ENCODE measurements at places on chromosomes 4 and X. TPM values are rescaled to one million over a fixed set of nuclear protein-coding genes. Genes with fewer than 3 reads are reported as not detected.
A peak's percentile ranks its signal among the peaks of the same experiment; 100 is the strongest.

Gene BRS3
- not detected for total RNA-seq

Gene PCGF3
- 31.3 TPM for total RNA-seq

Gene NAP1L2
- total RNA-seq: 8.3 TPM

Gene GYPE
- not detected for total RNA-seq

Gene UPF3B
- total RNA-seq: 7.7 TPM

DNA sequence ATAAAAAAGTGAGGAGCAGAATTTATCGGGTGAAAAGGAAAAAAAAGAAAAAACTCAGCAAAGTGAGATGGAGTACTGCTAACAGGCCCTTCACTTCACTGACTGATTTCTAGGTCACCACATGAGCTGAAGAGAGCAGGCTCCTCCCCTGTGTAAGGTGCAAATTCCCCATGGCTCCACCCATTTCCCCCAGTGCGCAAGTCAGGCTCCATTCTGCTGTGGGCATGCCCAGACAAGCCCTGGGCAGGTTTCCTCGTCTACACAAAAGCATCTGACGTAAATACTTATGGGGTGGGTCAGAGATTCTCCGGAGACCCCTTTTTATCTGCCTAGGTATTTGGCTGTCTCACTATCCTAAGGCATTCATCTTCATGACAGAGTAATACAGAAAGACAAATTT lies 157.9 kb downstream of the MAGEB5 start:
- H3K27ac ChIP-seq: no peak overlapping the region
- no peaks in the 10 kb centered on the region for H3K4me1 ChIP-seq
- no peak overlapping the region for H3K4me3 ChIP-seq
- no peak for DNase-seq

DNA sequence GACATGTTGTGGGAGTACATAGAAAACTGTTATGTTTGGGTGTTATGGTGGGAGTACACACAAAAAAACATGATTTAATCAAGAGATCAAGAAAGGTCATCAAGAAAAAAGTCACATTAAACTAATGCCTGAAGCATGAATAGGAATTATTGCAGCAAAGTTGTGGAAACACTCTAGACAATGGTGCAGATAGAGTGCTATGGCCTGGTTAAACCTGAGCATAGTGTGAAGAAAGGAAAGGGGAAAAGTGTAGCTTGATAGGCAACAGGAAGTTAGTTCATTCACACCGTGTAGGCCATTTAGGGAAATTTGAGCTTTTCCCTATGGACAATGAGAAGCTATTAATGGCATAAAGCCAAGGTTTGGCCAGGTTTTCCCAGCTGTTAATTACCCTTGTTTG lies 162.1 kb upstream of the EMCN start:
- peaks cover 10% of the 10 kb centered on the region for H3K27me3 ChIP-seq
- DNase-seq: no peak
- H3K36me3 ChIP-seq: no peaks in the 10 kb centered on the region
- H3K4me1 ChIP-seq: no peaks in the 10 kb centered on the region

GRCh38 chr4:89157488-89158024 lies 46.2 kb downstream of the TIGD2 start:
- no peak for DNase-seq
- H3K4me1 ChIP-seq: no peaks in the 10 kb centered on the region
- no peaks in the 10 kb centered on the region for H3K36me3 ChIP-seq
- no peak overlapping the region for H3K27ac ChIP-seq
- H3K27me3 ChIP-seq: peaks cover 7% of the 10 kb centered on the region
- H3K4me3 ChIP-seq: no peak overlapping the region

- no peak for DNase-seq
- H3K36me3 ChIP-seq: no peaks in the 10 kb centered on the region
- H3K4me3 ChIP-seq: no peak overlapping the region
- peaks cover 2% of the 10 kb centered on the region for H3K4me1 ChIP-seq
Measured at GRCh38 chr4:155828628-155829027, 37.4 kb downstream of the ASIC5 start.

DNA sequence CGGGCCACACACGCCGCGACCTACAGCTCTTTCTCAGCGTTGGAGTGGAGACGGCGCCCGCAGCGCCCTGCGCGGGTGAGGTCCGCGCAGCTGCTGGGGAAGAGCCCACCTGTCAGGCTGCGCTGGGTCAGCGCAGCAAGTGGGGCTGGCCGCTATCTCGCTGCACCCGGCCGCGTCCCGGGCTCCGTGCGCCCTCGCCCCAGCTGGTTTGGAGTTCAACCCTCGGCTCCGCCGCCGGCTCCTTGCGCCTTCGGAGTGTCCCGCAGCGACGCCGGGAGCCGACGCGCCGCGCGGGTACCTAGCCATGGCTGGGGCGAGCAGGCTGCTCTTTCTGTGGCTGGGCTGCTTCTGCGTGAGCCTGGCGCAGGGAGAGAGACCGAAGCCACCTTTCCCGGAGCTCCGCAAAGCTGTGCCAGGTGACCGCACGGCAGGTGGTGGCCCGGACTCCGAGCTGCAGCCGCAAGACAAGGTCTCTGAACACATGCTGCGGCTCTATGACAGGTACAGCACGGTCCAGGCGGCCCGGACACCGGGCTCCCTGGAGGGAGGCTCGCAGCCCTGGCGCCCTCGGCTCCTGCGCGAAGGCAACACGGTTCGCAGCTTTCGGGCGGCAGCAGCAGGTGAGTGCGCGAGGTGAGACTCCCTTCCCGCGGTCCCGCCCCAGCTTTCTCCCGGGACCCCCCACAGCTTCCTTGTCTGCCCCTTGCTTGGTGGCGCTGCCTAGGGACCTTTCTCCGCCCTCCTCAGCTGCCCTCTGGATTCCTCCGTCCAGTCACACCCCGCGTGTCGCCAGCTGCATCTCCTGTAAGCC lies 678 bp downstream of the BMP3 start:
- no peak overlapping the region for H3K27ac ChIP-seq
- peaks cover 12% of the 10 kb centered on the region for H3K36me3 ChIP-seq
- no peak for DNase-seq
- H3K4me3 ChIP-seq: peak overlapping the region; percentile 80
- peaks cover 80% of the 10 kb centered on the region for H3K27me3 ChIP-seq

DNA sequence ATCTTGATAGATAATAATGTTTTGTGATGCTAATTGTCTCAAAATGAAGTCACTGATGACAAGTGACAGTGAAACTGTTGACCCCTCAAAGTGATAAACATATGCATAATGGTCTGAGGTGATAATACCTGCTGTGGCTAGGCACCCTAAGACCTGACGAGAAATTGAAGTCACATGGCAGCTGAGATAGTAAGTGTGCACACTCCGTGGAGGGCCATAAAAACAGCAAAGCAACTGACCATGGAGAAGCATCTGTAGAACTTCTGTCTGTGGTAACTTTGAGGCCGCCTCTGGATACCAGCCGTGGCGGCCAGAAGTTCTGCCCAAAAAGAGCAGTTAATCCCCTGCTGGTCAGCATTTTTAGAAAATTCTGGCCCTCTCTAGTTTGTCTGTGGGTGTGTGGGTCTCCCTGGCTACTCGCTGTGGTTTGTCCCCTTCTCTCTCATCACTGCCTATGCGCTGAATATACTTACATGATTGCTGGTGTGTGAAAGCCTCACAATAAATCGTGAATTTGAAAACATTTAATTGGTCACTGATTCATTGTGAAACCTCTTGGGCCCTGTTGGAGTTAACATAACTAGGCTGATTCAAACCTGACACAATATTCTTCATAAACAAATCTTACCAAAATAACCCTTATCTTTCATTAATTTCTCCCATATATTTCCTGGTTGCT lies 50.6 kb downstream of the CCDC149 start:
- H3K4me3 ChIP-seq: no peak overlapping the region
- DNase-seq: no peak
- H3K36me3 ChIP-seq: no peaks in the 10 kb centered on the region
- no peaks in the 10 kb centered on the region for H3K27me3 ChIP-seq
- H3K4me1 ChIP-seq: no peaks in the 10 kb centered on the region

DNA sequence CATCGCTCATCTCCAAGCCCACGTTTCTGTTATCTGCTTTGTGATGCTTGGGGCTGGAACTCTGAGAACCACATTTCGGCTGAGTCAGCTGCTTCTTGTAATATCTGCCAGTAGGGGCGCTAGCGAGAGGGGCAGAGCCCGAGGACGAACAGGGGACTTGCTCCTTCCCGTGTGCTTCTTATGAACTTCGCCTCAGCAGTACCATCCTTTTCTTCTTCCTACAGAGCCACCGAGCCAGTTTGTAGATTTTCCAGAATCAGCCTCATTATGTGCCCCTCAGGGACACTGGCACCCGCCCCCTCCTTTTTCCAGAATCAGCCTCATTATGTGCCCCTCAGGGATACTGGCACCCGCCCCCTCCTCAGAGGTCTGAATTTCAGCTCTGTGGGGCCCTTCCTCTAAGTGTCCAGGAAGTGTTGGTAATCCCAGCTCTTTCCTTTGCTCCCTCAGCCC lies 441.7 kb upstream of the RASGEF1B start:
- no peak overlapping the region for H3K4me3 ChIP-seq
- peak; percentile 9 for DNase-seq
- H3K36me3 ChIP-seq: peaks cover 2% of the 10 kb centered on the region
- H3K27ac ChIP-seq: no peak overlapping the region
- peaks cover 19% of the 10 kb centered on the region for H3K27me3 ChIP-seq

GRCh38 chr4:168843635-168844034 lies 166.4 kb downstream of the CBR4 start:
- no peak for DNase-seq
- H3K27ac ChIP-seq: no peak overlapping the region
- no peak overlapping the region for H3K4me3 ChIP-seq
- no peaks in the 10 kb centered on the region for H3K36me3 ChIP-seq
- H3K27me3 ChIP-seq: peaks cover 45% of the 10 kb centered on the region

DNA sequence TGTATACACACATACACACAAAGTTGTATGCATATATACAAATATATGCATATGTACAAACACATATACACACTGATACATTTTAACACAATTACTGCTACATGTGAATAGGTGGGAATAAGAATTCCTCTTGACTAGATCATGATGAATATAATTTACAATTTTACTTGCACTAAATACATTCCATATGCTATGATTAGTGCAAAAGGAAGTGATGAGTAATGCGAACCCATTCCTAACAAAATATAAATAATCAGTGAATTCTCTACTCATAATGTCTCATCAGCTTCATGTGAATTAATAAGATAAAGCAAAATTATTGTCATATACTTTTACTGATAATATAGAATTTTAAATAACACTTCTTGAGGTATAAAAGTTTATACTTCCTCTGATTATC lies 1077.3 kb upstream of the PCDH10 start:
- no peaks in the 10 kb centered on the region for H3K27me3 ChIP-seq
- no peak overlapping the region for H3K4me3 ChIP-seq
- no peaks in the 10 kb centered on the region for H3K4me1 ChIP-seq
- DNase-seq: no peak
- no peaks in the 10 kb centered on the region for H3K36me3 ChIP-seq

- H3K27me3 ChIP-seq: peaks cover 34% of the 10 kb centered on the region
- H3K4me1 ChIP-seq: peaks cover 2% of the 10 kb centered on the region
- H3K27ac ChIP-seq: no peak overlapping the region
- no peak for DNase-seq
Measured at GRCh38 chr4:8559524-8560264, 20.5 kb upstream of the GPR78 start.

GRCh38 chr4:8167815-8168214 lies 9.2 kb upstream of the ABLIM2 start:
- H3K4me1 ChIP-seq: peaks cover 10% of the 10 kb centered on the region
- no peak for DNase-seq
- no peak overlapping the region for H3K27ac ChIP-seq
- no peaks in the 10 kb centered on the region for H3K36me3 ChIP-seq
- H3K27me3 ChIP-seq: peaks cover 10% of the 10 kb centered on the region
- H3K4me3 ChIP-seq: no peak overlapping the region

GRCh38 chr4:145719752-145720624 lies 40.0 kb downstream of the C4orf51 start:
- H3K36me3 ChIP-seq: peaks cover 2% of the 10 kb centered on the region
- H3K4me1 ChIP-seq: peaks cover 7% of the 10 kb centered on the region
- H3K27me3 ChIP-seq: peaks cover 51% of the 10 kb centered on the region
- no peak for DNase-seq
- H3K4me3 ChIP-seq: peak overlapping the region; percentile 69

GRCh38 chr4:38056011-38056685 lies 96.0 kb downstream of the PTTG2 start:
- peak overlapping the region; percentile 70 for H3K27ac ChIP-seq
- no peaks in the 10 kb centered on the region for H3K27me3 ChIP-seq
- H3K4me3 ChIP-seq: no peak overlapping the region

- peaks cover 4% of the 10 kb centered on the region for H3K4me1 ChIP-seq
- H3K4me3 ChIP-seq: no peak overlapping the region
- no peak overlapping the region for H3K27ac ChIP-seq
- no peak for DNase-seq
Measured at GRCh38 chr4:150315175-150315574, 236.9 kb downstream of the DCLK2 start.

DNA sequence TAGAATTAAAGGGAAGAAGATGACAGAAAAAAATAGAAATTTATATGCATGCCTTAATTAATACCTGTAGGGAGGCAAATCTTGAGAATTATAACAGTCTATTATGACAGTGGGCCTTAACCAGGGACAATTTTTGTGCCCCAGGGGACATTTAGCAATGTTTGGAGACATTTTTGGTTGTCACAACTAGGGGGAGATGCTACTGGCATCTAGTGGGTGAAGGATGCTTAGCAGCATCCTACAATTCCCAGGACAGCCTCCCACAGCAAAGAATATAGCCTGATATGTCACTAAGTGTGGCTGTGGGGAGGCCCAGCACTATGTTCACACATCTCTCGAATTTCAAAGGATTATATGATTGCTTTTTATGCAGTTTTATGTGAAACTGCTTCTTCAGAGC lies 10.5 kb downstream of the GPR82 start:
- H3K27ac ChIP-seq: peak overlapping the region; percentile 16
- H3K4me1 ChIP-seq: peaks cover 15% of the 10 kb centered on the region
- DNase-seq: no peak
- no peak overlapping the region for H3K4me3 ChIP-seq
- peaks cover 2% of the 10 kb centered on the region for H3K36me3 ChIP-seq

DNA sequence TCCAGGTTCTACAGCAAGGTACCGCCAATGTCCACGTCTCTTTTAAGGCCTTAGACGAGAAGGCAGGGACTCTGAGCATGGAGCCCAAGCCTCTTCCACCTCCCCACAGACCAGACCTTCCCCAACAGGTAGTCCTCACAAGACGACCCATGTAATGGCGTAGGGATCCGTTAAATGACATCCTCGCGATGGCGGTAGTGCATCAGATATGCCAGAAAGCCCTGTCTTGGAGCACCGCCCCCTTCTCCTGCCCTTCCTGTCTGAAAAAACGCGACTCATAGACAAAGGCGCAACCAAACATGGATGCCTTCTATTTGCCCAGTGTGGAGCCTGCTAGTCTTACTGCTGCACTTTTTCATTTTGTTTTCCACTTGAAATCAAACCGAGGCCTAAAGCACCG lies 185.4 kb downstream of the OR13H1 start:
- H3K27me3 ChIP-seq: no peaks in the 10 kb centered on the region
- H3K4me3 ChIP-seq: no peak overlapping the region
- DNase-seq: no peak
- no peaks in the 10 kb centered on the region for H3K36me3 ChIP-seq
- no peak overlapping the region for H3K27ac ChIP-seq

GRCh38 chrX:139158256-139158655 lies 372.3 kb upstream of the F9 start:
- DNase-seq: no peak
- no peaks in the 10 kb centered on the region for H3K4me1 ChIP-seq
- H3K36me3 ChIP-seq: no peaks in the 10 kb centered on the region
- H3K4me3 ChIP-seq: no peak overlapping the region
- no peak overlapping the region for H3K27ac ChIP-seq
